CD4-positive, alpha-beta T cell treated with Interleukin-10 for 1 hour (primary cell): ENCODE measurements at places on chromosomes 7 and 10.

GRCh38 chr7:13159467-13160184, 472.2 kb downstream of the ARL4A start:
- DNase-seq: no peak

- DNase-seq: no peak
These were observed 145.3 kb downstream of the RPS24 start for GRCh38 chr10:78178940-78179339.

DNA sequence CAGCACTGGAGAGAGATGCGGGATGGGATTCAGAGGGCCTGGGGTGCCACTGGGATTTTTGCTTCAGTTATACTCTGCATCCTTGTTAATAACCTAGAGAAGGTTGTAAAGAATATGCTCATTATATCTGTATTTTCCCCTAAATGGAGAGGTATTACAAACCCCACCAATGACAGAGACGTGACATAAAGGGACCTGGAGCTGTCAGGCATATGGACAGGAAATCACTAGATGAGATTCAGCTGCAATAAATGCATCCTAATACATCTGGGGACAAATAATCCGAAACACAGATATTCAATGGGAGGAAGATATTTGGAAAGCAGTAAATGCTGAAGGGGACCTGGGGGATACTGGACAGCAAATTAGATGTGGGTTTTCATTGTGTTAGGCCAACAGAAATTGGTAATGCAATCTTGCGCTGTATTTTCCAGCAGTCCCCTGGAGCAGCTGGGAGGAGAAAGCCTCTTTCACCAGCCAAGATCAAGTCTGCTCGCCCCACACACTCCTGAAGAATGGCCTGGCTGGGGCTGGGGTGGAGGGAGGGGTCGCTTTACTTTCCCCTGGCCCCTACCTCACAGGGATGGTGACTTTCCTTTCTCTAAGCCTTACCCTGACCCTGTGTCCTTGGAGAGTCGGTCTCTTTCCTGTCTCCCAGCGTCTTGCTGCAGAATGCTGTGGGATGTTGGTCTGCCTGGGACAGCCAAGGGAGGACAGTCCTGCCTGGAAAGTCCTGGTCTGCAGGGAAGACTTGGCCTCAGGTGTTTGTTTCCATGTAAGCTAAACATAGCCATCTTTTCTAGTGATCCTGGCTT, 653.8 kb downstream of the LRMDA start:
- DNase-seq: no peak

DNA sequence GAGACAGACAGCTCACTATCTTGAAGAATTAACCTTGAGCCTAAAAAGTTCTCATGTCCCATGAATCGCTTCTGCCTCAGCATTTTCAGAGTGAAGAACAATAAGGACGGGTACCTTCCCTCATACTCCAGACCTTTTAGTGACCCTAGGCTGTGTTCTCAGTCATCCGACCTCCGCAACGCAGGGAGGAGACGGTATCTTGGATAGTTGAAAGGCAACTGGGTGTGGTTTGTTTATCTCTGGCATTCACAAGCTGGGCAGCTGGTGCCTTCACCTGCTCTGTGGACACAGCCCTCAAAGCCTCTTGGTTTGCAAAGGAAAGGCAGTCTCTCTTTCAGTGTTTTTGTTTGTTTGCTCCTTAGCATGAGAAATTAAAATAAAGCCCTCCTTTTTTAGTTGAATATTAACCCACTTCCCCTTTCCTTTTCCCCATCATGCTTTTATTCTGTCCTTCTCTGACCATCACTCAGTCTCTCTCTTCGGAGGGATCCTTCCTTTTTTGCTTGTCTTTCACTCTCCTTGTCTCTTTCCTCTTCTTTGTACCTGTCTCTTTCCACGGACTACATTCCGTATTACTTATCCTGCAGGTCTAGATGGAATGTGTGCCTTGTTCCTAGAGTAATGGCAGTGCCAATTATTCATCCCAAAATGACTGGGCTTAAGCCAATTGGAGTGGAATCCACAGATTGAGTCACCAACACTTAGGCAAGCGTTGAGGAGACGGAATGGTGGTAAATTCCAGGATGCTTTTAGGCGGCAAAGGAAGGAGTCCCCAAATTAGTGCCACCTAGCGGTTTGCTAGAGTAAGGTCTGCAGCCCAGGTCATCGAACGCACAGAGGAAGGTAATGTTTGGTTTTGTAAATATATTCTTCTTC, 45.8 kb downstream of the PRR15 start:
- DNase-seq: no peak

GRCh38 chr10:132784866-132785722, 853 bp downstream of the NKX6-2 start:
- no peak for DNase-seq

GRCh38 chr7:2729031-2729892, 41.3 kb downstream of the AMZ1 start:
- no peak for DNase-seq

- no peak for DNase-seq
These were observed 328.7 kb downstream of the LHFPL3 start for GRCh38 chr7:104657134-104657533.

GRCh38 chr7:66330961-66331360, 125.8 kb downstream of the TPST1 start:
- DNase-seq: no peak

DNA sequence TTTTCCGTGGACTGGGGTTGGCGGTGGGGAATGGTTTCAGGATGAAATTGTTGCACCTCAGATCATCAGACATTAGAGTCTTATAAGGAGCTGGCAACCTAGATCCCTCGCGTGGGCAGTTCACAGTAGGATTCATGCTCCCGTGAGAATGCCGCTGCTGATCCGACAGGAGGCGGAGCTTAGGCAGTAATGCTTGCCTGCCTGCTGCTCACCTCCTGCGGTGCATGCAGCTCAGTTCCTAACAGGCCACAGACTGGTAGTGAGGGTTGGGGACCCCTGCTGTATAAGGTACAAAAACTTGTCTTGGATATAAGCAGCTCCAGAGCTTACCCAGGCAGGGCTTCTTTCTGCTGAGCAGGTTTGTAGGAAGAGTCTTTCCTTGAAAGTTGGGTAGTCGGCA, 53.9 kb downstream of the SHH start:
- DNase-seq: no peak

GRCh38 chr7:101373812-101374614, 11.3 kb downstream of the COL26A1 start:
- no peak for DNase-seq

DNA sequence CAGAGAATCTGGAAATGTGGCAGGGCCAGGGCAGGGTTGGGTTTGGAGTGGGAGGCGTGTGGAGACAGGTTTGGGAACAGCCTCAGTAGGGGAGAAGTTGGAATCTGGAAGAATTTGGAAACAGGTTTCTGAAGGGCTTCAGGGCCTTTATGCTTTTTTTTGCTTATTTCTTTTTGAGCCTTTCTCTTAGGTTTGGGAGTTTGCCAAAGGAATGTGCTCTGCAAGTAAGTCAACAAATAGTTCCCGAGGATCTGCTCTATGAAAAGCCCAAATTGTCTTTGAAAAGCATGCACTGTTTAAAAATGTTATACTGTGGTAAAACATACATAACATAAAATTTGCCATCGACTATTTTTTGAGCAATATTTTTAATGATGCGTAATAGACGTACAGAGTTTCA, 86.7 kb upstream of the ADRB1 start:
- no peak for DNase-seq

- DNase-seq: no peak
These were observed 395.7 kb upstream of the FOXK1 start for GRCh38 chr7:4286351-4286750.

DNA sequence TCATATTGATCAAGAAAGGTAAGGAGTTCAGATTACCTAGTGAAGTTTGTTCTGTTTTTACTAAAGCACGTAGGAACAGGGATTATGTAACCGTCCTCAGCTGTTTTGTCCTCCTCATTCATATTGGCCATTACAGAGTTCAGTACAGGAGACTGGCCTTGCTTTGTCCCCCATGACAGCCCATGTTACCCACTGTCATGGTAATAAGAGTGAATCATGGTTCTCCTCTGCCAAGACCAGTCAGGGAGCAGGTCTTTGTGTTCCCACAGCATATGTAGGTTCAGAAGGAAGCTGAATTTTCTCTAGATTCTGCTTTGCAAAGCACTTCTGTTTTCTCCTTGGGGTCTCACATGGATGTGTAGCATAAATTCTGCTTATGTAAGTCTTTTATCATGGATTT, 106.2 kb upstream of the GPR141 start:
- no peak for DNase-seq

DNA sequence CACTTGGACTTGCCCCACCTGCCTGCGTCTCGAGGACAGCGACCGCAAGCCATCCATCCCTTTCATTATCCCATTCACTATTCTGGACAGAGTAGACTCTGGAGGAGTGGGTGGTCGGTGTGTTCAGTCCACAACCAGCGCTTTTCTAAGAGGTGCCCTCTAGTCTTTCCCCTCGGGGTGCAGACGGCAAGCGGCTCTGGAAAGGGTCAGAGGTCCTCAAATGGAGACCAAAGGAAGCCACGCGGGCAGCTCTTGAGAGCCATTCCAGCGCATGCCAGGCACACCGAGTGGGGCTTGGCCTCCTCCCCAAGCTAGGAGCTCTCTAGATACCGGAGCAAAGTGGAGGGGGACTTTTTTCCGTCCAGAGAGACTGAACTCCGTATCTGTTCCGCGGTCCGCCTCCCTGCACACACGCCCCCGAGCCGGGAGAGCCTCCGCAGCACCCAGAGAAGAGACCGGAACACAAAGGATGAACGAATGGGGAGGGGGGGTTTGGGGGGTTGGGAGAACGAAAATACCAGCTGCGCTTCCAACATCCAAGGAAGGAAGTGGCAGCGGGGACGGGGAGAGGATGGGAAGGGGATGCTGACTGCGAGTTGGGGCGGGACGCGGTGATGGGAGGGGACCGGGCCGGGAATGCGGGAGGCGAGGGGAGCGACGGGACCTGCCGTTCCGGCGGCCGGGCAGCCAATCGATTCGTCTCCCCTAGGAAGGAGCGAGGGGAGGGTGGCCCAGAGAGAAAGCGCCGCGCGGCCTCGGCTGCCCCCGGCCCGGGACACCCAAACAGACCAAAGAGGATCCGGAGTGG, 515 bp downstream of the GSDME start:
- no peak for DNase-seq

DNA sequence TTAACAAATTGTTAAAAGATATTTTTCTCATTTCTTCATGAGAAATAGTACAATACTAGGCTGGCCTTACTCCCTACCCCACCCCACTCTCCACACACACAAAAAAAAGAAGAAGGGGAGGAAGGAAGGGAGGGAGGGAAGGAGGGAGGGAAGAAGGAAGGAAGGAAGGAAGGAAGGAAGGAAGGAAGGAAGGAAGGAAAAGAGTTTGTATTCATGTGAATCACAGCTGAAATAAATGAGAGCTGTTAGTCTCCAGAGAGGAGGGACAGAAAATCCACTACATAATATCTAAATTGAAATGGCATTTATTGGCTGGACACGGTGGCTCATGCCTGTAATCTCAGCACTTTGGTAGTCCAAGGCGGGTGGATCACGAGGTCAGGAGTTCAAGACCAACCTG, 57.8 kb downstream of the SEMA3A start:
- no peak for DNase-seq
